ENCODE measurements at places on chromosomes 4 and X. TPM values are rescaled to one million over a fixed set of nuclear protein-coding genes. Genes with fewer than 3 reads are reported as not detected.

The BMP15 gene
- not detected for polyA plus RNA-seq

The PRSS12 gene
- polyA plus RNA-seq, result 10.2 TPM

The TMPRSS11D gene
- not detected for polyA plus RNA-seq

The YIPF7 gene
- not detected for polyA plus RNA-seq
